ENCODE measurements at places on chromosomes 1 and 21.

- DNase-seq, result no peak
Measured at GRCh38 chr1:51070640-51071039, 31.4 kb upstream of the C1orf185 start.

DNA sequence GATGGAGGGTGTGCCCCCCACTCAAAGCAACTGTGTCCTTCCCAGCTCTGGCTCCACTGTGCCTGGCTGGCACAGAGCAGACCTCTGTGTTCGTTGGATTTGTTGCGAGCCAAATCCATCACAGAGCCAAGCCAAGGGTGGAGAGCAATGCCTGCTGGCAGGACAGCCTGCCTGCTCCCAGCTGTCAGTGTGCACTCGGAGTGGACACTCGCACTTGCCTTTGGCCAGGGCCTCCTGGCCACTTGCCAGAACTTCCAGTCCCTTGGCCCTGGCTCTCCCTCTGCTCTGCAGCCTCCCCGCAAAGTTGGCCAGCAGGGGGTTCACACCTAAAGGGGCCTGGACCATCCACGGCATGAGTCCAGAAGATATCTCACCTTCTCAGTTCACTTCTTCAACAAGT, 16.4 kb downstream of the HEYL start:
- DNase-seq, result no peak

DNA sequence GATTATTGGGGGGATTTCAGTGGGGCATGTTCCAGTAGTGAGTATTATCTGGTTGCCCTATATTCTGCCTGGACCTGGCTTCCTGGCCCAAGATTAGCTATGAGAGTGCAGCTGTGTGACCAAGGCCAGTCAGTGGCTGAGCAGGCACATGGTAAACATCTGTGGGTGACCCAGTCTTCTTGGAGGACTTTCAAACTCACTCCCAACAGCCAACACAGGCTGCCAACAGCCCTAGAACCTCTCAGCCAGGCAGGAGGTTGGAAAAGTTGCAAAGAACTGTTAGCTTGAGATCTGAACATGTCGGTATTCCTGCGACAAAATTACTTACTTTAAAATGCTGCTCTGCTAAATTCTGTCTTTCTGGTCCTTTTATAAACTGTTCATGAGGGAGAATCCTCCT, 192.4 kb downstream of the TGFBR3 start:
- DNase-seq, result no peak

DNA sequence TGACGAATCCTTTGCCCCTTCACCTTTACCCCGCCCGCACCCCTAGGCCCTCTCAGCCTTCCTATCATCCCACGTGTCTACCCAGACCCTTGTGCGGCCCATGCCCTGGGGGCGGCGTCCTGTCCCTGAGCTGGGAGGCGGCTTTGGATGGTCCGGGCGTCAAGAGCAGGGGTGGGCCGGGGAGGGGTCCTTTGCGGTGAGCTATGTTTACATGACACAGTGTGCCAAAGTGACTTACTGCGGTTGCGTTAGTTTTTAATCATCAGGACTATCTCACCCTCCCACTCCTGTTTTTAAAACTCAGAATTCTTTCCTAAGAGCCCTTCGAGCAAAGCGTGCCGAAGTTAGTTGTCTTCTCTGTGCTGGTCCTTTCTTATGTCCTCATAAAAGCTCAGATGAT, 144.6 kb downstream of the PGBD5 start:
- DNase-seq, result no peak

DNA sequence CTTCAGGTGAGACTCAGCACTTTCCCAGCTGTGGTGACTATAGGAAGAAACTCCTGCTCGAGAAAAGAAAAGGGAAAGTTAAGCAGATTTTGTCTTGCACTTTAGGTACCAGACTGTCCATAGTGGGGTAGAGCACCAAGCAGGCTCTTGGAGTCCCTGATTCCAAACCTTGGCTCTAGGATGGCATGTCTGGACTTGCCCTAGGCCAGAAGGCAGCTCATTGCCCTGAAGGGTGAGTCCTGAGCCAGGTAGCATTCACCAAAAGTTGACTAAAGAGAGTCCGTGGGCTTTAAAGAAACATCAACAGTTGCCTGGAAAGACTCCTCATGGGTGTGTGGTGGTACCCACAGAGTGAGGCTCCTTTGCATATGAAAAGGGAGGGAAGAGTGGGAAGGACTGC, 145.2 kb upstream of the SNX7 start:
- no peak for DNase-seq

- no peak for DNase-seq
Measured at GRCh38 chr21:21324297-21324696, 326.1 kb downstream of the NCAM2 start.

GRCh38 chr1:166080277-166080966, 86.4 kb downstream of the FAM78B start:
- no peak for DNase-seq

Measured in stimulated activated CD4-positive, alpha-beta T cell treated with anti-CD3 and anti-CD28 coated beads, TNF-alpha, amount 100 ng/mL, for 4 hours (primary cell).